WTC11 (cell line): ENCODE measurements at places on chromosomes 1 and 21. TPM values are rescaled to one million over a fixed set of nuclear protein-coding genes. Genes with fewer than 3 reads are reported as not detected.

DNA sequence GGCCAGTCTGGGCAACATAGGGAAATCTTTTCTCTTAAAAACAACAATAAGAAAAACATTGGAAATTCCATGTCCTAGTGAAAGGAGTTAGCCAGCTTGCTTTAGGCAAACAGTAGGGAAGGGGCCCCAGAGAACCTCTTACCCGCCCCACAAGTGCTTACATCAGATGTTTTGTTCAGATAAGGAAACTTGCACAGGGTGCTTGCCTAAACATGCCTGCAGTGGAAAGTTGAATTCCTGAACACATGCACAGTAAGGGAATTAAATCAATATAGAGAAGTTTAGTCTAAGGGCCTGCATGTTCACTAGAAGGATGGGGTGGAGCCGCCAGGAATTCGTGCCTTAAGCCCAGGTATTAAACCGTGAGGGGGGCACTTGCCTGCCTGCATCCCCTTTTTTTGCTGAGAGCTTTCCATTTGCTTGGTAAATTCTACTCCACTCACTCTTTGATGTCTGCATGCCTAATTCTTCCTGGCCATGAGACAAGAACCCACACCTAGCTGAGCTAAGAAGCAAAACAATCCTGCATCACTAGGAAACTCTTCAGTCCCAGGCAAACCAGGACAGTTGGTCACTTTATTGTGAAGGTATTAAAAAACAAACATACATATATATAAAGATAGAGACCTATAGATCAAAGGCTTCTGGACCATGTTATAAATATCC is 499.0 kb downstream of the SIPA1L2 start:
- DNase-seq, result no peak

- DNase-seq, result no peak
Observed at GRCh38 chr1:59674595-59674994, 140.2 kb upstream of the HOOK1 start.

The KCNJ9 gene
- 0.09 to 0.14 TPM in 2 of 3 replicates, not detected in the other for total RNA-seq

- DNase-seq, result no peak
Observed at GRCh38 chr1:169517558-169518186, 31.9 kb upstream of the SLC19A2 start.

- DNase-seq, result no peak
Observed at GRCh38 chr1:178126741-178127185, 32.9 kb downstream of the RASAL2 start.

- DNase-seq, result peak; percentile 13
Observed at GRCh38 chr1:57450981-57451380, 27.1 kb upstream of the DAB1 start.

DNA sequence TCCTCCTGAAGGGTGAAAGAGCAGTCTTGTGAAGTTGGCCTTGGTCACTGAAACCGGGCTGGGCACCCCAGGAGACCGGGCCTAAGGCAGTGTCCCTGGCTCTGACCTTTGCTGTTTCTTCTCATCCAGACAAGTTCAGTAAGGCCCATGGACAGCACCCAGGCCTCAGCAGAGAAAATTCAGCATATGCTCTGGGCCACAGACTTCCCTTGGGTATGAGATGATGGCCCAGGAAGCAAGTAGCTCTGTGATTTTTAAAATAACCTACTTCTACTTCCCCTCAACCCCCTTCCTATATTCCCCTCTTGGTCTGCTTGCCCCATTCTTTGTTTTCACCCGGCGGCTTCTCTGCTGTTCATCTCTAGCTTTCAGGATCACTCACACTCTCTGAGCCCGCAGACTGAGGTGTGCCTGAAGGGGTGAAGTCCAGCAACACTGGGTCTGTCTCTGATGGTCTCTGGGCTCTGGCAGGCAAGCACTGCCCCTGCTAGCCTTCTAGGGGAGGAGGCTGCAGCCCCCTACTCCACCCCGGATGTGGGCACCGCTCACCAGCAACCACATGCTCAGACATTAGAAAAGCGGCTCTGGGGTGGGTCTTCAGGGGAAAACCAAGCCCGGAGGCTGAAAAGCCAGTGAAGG is 2.9 kb upstream of the GPR25 start:
- DNase-seq, result no peak
